ENCODE measurements at places on chromosomes 2 and 18.

DNA sequence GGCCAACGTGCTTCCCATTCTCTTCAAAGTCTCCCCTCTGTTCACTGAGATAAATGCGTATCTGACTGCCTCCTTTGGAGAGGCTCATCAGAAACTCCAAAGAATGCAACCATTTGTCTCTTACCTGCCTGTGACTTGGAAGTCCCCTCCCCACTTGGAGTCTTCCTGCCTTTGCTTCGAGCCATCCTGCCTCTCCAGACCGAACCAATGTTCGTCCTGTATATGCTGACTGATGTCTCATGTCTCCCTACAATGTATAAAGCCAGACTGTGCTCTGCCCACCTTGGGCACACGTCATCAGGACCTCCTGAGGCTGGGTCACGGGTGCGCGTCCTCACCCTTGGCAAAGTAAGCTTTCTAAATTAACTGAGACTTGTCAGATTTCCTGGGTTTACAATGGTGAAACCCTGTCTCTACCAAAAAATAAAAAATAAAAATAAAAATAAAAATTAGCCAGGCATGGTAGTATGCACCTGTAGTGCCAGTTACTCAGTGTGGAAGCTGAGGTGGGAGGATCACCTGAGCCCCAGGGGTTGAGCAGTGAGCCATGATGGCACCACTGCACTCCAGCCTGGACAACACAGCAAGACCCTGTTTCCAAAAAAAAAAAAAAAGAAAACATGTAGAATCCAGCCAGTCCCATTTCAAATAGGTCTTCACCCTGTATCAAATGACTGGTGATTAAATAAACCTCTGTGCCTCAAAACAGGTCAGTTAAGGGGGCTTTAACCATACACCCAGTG lies 29.0 kb downstream of the HDLBP start:
- no peak for DNase-seq

DNA sequence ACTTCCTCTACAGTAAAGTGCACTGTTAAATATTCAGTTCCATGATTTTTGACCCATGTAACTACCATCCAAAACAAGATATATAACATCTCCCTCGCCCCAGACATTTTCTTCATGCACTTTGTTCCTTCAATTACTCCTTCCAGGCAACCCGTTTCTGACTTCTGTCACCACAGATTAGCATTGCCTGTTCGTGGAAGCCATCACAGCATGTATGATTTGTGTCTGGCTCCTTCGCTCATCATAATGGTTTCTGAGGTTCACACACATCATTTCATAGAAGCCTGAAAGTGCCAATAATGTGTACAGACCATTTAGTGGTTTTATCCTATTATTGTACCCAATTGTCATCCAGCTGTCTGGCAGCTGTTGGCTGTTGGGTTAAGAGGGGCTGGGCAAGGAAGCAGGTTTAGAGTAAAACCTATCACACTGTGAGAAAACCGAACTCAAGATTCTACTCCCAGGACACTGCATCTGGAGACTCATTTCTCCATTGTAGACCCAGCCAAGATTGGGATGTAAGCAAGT lies 16.1 kb downstream of the ARHGAP28 start:
- DNase-seq: no peak

GRCh38 chr2:59182249-59182648 lies 941.1 kb upstream of the FANCL start:
- DNase-seq: peak; percentile 7

DNA sequence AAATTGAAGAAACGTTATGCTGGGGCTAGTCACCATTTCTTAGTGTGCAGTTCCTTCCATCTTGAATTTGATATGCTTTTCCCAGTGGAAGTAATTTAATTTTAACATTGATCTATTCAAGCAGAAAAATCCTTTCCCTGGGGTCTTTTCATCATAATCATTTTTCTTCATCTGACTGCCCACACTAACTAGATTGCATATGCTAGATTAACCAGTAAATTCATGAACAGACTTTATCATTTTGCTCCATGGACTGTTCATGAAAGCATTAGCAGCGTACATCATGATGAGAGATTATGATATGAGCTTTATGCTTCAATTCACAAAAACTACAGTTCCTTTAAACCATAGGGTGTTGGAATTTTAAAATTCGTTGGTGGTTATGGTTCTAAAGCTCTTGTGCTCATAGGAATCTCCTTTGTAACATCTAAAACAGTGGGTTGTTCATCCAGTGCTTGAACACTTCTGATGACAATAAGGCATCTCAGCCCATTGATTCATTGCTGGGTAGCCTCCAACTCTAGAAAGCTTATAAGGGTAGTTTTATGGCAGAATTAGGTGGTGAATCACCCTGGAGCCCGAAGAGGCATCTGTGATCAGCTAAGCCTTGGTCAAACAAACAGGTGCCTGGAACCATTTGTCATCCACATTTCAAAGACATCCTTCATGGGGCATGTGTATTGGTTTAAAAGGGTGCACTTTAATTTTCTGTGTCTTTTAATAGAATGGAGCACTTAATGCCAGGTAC lies 77.2 kb upstream of the NDUFV2 start:
- peak; percentile 67 for DNase-seq

DNA sequence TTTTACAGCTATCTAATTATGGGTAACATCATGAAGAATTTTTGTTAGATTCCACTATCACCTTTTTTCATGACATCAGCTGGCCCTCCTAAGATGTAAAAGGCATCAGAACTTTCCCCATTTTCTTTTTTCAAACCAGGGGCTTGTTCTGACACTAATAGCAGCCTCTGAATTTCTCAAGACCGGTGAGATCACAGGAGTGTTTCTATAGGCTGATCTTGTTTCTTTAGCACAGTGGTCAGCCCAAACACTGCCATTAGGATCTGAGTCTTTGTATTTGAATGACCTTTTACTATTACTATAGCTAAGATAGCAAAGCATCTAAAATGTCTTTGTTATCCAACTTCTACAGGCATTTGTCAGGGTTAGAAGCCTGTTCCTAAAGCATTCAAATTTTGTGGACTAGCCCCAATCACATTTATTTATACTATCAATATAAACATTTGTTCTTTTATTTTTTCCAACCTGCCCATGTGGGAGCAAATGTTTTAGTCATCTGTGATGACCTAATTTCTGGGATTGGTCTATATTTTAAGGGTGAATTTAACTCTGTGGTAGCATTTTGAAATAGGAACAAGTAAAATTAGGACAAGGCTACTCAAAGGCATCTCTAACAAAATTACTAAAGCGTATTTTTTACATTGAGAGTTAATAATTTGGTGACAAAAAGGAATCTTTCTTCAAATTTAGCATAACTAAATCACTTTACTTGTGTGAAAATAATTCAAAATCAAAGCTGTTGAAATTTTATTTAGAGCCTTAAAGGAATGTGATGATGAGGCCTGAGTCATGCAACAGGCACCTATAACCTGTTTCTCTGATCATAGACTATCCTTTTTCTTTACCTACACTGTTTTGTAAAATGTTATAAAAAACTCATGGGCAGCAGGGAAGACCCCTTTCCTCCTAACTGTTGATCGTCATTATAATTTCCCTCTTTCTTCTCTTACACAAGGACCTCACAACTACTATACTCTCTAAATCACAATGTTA lies 39.3 kb downstream of the ZAP70 start:
- DNase-seq: peak; percentile 40

DNA sequence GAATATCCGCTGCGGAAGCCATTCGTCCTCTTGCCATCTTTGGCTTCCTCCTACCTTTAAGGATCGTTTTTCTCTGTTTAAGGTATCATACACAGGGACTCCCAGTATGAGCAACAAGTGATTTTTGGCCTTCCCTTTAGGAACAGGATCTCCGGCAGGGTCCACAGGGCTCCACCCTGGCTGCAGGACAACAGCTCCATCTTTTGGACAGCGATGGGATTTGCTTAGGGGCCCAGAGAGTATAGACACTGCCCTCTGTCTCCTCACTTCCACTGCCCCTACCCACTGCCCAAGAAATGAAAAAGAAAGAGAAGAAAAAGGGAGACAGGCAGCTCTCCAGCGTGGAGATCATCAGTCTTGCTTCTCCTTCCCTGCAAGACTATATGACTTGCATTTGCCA lies 224.5 kb downstream of the UXS1 start:
- no peak for DNase-seq

Measured in kidney tubule cell (primary cell).